ENCODE measurements at places on chromosomes 2 and 18.

GRCh38 chr18:79991494-79991893 is 3.1 kb upstream of the TXNL4A start:
- DNase-seq: no peak

DNA sequence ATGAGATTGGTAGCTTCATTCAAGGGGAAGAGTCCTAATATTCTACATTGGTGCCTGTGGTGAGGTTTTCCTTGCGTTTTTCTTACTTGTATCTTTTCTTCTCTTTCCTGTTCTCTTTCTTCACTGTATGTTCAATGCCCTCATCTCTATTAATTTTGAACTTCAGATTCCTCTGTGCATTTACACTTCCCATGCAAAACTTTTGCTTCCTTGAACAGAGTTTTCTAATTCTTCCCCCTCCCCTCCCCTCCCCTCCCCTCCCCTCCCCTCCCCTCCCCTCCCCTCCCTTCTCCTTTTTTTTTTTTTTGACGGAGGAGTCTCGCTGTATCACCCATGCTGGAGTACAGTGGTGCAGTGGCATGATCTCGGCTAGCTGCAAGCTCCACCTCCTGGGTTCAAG is 388.3 kb downstream of the LRRTM1 start:
- DNase-seq: no peak

GRCh38 chr2:226140594-226140993 is 659.0 kb downstream of the IRS1 start:
- no peak for DNase-seq

GRCh38 chr18:57542812-57543427 is 43.6 kb downstream of the FECH start:
- peak; percentile 6 for DNase-seq

GRCh38 chr2:105070010-105070865 is 32.4 kb downstream of the MRPS9 start:
- no peak for DNase-seq

- no peak for DNase-seq
These were observed 76.3 kb downstream of the BOLA3 start for GRCh38 chr2:74071426-74071825.

DNA sequence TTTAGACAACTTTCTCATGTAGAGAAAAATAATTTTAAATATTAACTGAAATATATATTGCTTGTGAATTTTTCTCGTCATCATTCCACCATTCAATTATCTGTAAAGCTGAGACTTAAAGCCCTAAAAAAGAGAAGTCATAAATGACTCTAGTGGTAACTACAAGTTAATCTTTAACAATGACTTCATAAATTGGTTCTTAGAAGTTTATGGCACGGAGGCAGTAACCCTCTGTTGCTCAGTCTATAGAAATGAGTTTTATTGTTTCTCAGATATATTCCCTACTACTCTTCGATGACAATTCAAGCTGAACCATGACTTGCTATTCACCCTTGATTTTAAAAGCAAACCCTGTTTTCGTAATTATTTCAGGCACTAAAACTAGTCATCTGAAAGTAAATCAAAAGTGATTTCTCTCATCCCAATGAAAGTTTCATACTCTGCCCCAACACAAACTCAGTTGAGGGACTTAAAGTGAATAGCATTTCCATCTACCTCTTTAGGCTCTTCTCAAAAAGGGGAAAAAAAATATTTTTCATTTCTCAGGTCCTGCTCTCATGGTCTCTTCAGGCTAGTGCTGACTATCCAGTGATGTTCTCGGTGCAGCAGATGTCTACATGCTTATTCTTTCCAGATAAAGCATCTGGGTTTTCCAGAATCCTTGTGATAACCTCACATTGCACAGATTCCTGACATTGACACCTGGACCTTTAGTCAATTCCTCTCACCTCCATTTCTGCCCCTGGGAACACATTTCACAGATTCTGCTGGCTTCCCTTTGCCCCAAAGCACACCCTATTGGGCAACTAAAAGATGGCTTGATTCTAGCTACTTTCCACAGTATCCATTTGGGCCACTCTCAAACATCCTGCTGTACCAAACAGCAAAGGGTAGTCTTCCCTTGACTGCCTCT is 207.8 kb upstream of the LRATD1 start:
- no peak for DNase-seq

- peak; percentile 16 for DNase-seq
These were observed 29.8 kb downstream of the EPC2 start for GRCh38 chr2:148674063-148675020.

DNA sequence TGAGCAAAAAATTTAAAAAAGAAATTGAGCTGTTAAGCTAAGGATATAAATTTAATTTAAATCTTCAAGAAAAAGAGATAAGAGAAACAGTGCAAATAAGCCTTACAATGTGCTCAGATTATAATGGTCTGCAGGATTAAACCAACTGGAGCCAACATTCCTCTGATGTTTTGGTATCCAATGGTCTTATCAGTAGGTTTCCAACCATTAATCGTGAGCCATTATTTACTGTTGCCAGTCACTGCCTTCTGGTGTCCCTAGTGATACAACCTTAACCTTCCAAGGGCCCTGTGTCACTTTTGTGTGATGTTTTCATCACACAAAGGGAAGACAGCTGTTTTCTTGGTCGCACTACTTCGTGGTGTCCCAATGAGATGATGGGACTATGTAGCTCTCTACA is 134.5 kb upstream of the CTAGE1 start:
- peak; percentile 68 for DNase-seq

- no peak for DNase-seq
These were observed 66.5 kb downstream of the EVA1A start for GRCh38 chr2:75494137-75494769.

- DNase-seq: no peak
These were observed 62.0 kb downstream of the POLE4 start for GRCh38 chr2:75020476-75020875.

- DNase-seq: no peak
These were observed 31.7 kb downstream of the MRPL35 start for GRCh38 chr2:86230961-86231360.

GRCh38 chr18:47168913-47169312 is 7.3 kb downstream of the IER3IP1 start:
- DNase-seq: no peak

DNA sequence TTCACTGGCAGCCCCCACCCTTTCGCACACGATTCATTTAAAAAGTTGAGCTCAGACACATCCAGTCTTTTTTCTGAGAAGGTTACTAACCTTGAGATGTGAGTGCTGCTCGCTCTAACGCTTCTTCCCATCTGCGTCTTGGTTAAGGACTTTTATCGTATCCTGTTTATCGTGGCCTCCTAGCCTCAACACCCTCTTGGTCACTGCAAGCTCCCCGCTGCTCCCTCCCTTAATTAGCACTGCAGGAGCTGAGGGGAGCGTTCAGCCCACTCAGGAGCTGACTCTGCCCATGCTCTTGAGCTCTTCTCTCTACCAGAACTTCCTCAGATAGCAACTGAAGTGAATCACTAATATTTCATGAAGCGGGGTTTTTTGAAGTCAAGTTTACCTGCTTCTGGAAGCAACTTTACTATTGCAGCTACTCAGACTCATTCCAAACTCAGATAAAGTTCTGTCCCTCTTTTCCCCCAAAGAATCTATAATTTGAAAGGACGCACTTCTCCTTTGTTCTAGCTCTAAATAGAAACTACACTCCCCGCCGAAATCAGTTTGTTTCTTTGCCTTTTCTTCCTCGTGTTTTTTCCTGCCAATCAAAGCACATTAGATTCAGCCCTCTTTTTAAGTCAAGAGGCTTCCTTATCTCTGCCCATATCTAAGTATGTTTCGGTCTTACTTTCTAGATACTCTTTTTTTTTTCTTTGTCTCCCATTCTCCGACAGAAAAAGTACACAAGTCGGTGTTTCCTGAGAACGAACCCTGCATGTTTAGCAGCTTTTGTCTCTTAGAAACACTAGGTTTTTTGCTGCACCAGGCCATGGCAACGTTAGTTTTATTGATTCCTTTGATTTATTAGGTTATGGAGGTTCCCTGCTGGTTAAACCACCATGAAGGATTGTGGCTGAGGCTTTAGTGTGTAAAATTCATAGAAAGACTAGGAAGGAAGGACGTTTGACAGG is 9.3 kb upstream of the CD226 start:
- DNase-seq: no peak

DNA sequence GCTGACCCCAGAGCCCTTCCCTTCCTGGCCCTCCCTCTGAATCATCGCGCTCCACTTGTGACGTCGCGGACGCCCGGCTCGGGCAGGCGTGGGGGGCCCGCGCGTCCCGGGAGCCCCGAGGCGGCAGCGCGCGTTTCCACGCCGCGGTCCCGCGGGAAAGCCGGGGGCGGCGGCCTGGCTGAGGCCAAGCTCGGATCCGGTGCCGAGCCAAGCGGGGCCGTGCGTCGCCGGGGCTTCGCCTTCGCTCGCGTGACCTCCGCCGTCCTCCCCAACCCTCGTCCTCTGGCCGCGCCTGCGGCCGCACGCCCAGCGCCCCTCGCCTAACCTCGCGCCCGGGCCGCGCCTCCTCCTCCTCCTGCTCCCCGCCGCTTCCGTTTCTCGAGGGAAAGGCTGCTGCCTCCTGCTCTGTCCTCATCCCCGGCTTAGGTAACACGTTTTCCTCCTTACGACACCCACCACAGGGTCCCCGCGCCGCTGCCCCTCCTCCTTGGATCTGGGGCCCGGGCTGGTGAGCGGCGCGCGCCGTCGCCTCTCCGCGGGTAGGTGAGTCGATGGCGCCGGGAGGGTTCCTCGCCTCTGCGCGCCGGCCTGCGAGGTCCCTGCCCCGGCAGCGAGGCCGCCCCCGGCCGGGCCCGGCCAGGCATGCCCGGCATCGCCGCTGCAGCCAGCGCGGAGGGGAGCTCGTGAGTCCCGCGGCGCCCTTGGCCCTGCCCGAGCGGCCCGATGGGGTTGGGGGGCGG is at the start of gene INPP1:
TSS of gene INPP1 (plus strand) at position 54 of the 740 bp plus-strand sequence. CDS start 16,514 bp downstream, outside the sequence.
- peak; percentile 78 for DNase-seq

- DNase-seq: no peak
These were observed 148.5 kb downstream of the SPP2 start for GRCh38 chr2:234198976-234199375.

- no peak for DNase-seq
These were observed 44.4 kb upstream of the ATL2 start for GRCh38 chr2:38421274-38422056.

GRCh38 chr2:160294339-160294803 is 94.3 kb upstream of the ITGB6 start:
- DNase-seq: peak; percentile 63

GRCh38 chr2:238162251-238162845 is 3.6 kb downstream of the ERFE start:
- no peak for DNase-seq

DNA sequence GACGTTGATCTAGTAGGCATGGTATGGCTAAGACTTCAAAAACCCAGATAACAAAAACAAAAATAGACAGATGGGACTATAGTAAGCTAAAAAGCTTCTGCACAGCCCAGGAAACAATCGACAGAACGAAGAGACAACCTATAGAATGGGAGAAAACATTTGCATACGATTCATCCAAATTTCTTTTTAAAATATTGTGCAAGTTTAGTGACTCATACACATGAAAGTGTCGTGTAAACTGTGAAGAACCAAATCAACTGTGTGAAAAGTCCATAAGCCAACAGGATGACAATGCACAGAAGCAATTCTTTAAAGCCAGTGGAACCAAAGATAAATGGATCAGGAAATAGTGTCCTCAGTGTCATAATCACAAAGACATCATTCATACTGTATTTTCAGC is 671.1 kb downstream of the RNF144A start:
- DNase-seq: no peak

DNA sequence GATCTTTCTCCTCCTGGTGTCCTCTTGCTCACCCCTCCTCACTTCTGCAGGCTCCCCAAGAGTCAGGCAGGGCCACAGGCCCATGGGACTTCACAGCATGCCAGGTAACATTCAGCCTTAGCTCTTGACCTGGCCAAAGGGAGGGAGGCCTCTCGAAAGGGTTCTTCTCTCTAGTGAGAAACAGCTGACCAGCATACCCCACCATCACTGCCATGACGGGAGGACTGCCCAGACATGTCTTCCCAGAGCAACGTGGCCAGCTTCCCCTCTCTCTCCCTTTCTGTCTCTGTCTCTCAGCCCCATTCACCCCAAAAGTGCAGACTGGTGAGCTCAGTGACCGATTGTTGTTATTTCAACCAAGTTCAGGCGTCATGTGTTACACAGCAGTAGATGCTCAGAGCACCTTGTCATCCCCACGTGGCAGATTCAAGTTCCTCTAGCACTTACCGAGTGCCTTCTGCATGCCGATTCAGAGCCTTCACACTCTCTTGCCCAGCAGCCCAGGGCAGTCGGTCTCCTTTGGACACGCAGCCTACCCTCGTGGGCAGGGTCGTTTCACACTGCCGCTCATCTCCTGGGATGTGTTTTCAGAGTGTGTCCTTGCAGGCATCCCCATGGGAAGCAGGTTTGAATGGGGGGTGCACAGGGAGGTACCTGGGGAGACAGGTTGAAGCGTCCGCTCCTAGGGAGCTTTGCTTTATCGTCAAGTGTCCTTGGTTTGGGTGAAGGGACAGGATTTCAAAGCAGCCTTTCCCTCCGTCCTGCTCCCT is 259.9 kb downstream of the NDUFA10 start:
- no peak for DNase-seq

DNA sequence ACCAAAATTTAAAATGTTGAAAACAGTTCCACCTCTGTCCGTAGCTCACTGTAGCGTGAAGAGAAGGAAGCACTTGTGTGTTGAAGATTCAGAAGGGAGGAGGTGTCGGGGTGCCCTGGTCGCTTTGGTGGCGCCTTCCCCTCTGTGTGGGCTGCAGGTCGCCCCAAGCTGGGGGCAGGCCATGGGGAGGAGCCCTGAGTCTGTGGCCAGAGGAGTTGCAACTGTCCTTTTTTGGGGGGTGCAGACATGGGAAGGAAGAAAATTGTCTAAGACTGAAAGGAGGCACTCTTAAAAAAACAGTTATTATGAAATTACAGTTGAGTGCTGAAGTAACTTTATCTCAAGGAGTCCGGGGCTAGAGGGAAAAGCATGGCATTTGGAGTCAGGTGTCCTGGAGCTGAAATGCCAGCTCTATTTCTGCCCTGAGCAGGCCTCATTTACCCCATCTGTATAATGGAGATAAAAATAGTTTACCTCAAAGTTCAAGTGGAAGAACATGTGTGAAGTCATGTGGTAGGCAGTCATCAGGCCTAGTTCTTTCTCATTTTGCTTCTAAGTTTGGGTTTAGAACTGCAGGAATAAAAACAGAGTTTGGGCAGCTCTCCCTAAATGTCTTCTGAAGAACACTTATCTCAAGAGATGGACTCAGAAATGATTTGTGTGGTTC is 82.1 kb downstream of the RNF144A start:
- DNase-seq: no peak

DNA sequence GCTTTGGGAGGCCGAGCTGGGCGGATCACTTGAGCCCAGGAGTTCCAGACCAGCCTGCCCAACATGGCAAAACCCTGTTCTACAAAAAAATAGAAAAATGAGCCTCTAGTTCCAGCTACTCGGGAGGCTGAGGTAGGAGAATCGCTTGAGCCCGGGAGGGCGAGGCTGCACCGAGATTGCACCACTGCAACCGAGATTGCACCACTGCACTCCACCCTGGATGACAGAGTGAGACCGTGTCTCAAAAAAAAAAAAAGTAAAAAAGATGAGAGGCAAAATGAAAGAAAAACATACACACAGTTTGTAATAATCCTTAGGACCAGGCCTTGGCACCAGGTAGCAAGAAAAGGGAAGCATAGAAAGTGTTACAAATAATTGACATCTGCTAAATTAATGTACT is 22.0 kb downstream of the RBM43 start:
- DNase-seq: no peak

DNA sequence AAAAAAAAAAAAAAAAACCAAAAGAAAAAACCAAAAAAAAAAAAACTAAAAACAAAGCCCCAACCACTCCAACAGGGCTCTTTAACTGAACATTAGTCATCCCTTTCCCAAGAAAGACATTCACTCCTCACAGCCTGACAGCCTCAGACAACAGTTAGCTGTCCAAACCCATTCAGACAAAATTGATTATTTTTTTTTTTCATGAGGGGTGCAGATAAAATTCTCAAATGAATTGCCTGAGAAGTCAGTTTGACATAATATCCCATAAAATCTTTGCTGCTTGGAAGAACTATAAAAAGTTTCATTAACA is 206.1 kb upstream of the REV1 start:
- DNase-seq: no peak

Data from astrocyte of the hippocampus (primary cell).